Osteocyte (in vitro differentiated cells): ENCODE measurements at places on chromosomes 1 and 21. TPM values are rescaled to one million over a fixed set of nuclear protein-coding genes. Genes with fewer than 3 reads are reported as not detected.

DNA sequence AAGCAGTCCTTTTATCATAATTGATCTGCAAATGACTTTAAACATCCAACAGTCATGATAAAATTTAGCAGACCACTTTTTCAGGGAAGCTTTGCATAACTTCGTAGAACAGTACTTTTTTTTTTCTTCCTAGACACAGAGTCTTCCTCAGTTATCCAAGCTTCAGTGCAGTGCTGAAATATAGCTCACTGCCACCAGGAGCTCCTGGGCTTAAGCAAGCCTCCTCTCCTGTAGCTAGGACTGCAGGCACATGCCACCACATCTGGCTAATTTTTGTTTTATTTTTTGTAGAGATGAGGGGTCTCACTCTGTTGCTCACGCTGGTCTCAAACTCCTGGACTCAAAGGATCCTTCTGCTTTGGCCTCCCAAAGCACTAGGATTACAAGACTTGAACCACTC is 3.8 kb downstream of the F13B start:
- no peak overlapping the region for H3K27ac ChIP-seq
- H3K4me1 ChIP-seq = peaks cover 6% of the 10 kb centered on the region
- H3K4me3 ChIP-seq = no peak overlapping the region
- no peaks in the 10 kb centered on the region for H3K36me3 ChIP-seq
- peaks cover 32% of the 10 kb centered on the region for H3K27me3 ChIP-seq

DNA sequence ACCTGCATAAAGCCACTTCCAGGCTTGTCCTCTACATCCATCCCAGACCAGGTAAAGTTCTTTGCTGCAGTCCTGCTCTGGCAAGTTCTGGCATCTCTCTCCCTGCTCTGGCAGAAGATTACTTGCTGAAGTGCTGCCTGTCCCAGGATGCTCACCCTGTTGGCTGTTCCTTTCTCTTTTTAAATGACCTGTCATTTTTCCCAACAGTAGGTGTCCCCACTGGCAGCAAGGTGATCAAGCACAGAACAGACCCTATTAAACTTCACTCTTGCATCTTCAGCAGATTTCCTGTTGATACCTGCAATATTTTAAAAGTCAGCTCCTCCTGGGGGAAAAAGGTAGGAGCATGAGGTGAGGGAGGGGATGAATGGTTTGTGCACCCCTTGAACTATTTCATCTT is 332.6 kb downstream of the PBX1 start:
- no peak for DNase-seq
- no peaks in the 10 kb centered on the region for H3K4me1 ChIP-seq
- H3K27ac ChIP-seq = no peak overlapping the region
- H3K27me3 ChIP-seq = no peaks in the 10 kb centered on the region

GRCh38 chr1:30908696-30909364 is at the start of gene SDC3:
TSS of gene SDC3 (minus strand) at chr1:30908758. CDS start at chr1:30908586, 172 bp downstream.
- peak within 1 kb of the TSS; percentile 79 for H3K4me3 ChIP-seq
- DNase-seq = no peak
- no peaks in the 10 kb centered on the region for H3K36me3 ChIP-seq

DNA sequence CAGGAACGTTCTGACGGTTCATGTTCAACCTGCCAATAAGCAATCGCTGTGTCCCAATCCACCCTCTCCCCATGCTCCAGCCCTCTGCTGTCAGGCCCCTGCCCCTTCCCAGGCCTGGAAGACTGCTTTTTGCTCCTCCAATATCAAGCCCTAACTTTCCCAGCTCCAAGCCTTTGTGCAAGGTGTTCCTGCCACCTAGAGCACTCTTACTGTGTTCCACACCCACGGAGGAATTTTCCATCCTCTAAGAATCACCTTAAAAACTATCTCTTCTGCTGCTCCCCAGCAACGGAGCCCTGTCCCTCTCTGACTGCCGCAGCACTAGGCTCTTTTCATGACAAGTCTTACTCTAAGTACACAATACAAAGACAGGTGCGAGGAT is 657.9 kb downstream of the AJAP1 start:
- no peaks in the 10 kb centered on the region for H3K36me3 ChIP-seq
- no peaks in the 10 kb centered on the region for H3K4me1 ChIP-seq
- H3K4me3 ChIP-seq = no peak overlapping the region
- no peak for DNase-seq
- no peak overlapping the region for H3K27ac ChIP-seq

DNA sequence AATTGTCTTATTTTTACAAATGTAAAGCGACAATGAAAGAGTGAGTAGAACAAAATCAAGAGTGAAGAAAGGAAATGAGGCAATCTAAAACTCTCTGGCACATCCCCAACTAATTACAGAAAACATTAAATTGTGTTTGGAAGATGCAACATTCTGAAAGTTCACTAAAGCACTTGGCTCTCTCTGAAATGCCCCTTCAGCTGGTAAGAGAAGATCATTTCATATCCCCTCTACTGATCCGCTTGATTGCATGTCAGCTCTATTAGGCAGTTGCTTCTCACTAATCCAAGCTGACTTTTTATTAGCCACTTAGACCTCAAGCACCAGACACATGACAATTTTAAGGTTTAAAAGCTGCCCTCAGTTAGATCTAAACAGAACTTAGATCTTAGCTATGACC is 262.8 kb upstream of the PRMT6 start:
- no peaks in the 10 kb centered on the region for H3K4me1 ChIP-seq
- no peaks in the 10 kb centered on the region for H3K36me3 ChIP-seq
- H3K27me3 ChIP-seq = no peaks in the 10 kb centered on the region

Gene SPRR1A
- not detected in 2 replicates for total RNA-seq

Gene KRTAP12-2
- not detected in 2 replicates for total RNA-seq
